Anterior cingulate cortex (tissue), 58 donors: ENCODE measurements at places on chromosomes 1 and 21.

DNA sequence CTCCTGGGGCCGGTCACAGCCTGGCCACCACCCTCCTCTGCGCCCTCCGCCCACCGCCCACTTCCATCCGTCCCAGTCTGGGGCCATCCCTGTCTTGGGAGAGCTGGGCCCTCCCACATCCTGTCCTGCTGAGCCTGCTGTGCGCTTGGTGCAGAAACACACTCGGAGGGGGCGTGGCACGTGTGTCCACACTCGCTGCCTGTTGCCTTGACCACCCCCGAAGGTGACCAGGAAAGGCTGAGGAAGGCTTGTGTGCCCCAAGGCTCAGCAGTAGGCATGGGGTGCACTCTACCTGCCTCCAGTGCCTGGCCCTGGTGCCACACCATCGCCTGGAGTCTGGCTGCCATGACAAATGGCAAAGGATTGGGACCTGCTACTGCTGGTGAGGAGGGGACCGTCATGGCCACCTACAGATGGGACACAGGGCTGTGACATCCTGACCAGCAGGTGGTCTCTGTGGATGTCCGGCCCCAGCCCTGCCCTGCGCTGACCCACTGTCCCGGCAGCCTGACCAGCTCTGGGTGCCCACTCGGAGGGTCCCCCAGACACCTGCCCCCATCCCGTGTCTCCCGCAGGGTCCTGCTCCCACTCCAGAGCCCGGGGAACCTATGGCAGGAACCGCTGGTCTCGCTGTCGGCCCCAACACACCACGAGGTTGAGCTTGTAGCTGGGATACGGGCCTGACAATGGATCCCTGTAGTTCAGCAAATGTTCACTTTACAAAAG is 23.2 kb upstream of the PTTG1IP start:
- DNase-seq: no peak

DNA sequence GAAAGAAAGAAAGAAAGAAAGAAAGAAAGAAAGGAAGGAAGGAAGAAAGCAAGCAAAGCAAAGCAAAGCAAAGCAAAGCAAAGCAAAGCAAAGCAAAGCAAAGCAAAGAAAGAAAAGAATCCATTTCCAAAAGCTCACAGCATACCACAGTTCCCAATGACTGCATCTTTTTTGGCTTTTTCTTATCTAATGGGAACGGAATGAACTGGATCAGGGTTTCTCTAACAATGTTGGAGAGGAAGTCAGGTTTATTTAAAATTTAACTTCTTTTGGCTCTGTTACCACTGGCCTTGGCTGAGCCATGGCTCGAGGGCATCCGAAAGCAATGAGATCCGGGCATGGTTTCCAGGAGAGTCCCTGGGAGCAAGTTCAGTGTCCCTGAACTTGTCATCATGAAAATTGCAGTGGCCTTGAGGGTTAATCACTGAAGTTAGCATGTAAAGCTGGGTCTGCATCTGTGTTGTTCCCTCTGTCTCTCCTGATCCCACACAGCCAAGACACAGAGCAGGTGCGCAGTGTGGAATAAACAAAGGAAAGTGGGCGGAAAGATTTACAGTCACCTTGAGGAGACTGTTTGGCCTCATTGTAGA is 34.6 kb upstream of the CTPS1 start:
- DNase-seq: no peak

DNA sequence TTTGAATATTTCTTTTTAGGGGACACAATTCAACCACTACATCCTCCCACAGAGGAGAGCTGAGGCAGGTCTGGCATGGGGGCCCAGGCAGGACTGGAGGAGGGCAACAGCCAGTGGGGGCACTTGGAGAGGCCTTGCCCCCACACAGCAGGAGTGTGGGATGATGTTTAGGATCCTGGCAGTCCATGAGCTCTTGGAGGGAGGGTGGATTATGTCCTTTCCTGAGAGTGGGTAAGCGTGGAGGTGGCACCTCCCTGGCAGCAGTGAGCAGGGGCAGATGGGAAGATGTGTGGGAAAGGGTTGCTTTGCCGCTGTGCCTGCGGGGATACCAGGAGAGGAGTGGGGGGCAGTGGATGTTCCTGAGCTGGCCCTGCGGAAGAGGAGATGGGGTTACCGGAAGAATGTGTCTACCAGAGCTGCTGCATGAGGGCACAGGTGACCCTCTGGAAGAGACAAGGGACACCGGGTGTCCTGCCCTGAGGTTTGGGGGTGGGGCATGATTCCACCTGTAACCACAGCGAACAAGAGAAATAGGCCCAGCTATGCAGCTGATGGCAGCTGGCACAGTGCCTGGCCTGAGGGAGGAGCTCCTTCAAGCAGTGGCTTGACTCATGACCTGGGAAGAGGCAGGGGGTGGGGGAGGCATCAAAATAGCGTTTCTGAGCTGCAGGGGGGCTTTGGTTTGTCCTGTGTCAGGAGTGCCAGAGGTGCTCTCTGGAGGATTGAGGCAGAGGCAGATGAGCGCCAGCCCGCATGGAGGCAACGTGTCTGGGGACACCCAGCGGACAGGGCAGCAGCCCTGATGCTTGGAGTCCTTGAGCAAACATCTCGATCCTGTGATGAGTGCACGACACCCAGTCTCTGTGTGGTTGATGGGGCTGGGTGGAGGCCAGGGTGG is 123.9 kb upstream of the TMPRSS2 start:
- DNase-seq: no peak

GRCh38 chr21:25515484-25516405 is 91.5 kb downstream of the MRPL39 start:
- no peak for DNase-seq

GRCh38 chr21:42666925-42667324 is 13.5 kb downstream of the PDE9A start:
- DNase-seq: peak; percentile 61

GRCh38 chr1:5616366-5617178 is 375.7 kb downstream of the NPHP4 start:
- DNase-seq: no peak

- no peak for DNase-seq
Observed at GRCh38 chr1:119250299-119250698, 109.8 kb upstream of the WARS2 start.

GRCh38 chr21:37915941-37916309 is 332 bp downstream of the KCNJ6 start:
- no peak for DNase-seq

DNA sequence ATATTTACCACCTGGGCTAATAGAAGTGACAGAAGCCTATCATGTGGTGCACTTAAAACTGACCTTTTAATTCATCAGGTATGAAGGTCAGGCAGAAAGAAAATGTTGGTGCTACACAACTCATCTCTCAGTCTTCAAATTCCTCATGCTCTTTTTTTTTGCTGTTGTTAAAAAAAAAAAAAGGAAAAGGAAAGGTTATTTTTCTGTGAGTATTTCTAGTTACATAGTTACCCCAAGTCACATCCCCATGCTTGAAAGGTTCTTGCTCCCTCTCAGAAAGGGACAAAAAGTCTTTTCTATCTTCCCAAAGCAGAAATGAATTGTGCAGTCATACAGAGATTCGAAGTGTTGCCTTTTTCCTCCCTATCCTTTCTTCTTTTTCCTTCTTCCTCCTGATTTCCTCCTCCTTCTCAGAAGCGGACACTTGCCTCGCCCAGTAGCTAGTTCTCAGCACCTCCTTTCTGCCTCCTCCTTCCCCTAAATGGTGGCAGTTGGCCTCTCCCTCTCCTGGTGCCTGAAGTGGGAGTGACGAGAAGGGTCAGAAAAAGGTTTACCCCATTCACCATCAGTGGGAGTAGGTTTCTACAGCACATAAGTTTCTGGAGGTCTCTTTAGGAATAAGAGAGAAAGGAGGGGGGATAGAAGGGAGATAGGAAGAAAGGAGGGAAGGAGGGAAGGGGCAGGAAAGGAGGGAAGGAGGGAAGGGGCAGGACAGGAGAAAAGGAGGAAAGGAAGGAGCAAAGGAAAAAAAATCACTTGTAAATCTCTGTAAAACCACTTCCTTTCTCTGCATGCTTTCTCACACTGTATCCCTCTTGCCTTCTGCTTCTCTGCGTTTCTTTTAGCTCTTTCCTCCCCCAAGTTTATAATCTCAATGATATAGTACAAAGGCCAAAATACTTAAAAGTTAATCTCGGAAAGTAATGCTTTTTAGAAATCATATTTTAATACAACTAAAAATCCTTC is 20.4 kb upstream of the C1orf105 start:
- DNase-seq: no peak

DNA sequence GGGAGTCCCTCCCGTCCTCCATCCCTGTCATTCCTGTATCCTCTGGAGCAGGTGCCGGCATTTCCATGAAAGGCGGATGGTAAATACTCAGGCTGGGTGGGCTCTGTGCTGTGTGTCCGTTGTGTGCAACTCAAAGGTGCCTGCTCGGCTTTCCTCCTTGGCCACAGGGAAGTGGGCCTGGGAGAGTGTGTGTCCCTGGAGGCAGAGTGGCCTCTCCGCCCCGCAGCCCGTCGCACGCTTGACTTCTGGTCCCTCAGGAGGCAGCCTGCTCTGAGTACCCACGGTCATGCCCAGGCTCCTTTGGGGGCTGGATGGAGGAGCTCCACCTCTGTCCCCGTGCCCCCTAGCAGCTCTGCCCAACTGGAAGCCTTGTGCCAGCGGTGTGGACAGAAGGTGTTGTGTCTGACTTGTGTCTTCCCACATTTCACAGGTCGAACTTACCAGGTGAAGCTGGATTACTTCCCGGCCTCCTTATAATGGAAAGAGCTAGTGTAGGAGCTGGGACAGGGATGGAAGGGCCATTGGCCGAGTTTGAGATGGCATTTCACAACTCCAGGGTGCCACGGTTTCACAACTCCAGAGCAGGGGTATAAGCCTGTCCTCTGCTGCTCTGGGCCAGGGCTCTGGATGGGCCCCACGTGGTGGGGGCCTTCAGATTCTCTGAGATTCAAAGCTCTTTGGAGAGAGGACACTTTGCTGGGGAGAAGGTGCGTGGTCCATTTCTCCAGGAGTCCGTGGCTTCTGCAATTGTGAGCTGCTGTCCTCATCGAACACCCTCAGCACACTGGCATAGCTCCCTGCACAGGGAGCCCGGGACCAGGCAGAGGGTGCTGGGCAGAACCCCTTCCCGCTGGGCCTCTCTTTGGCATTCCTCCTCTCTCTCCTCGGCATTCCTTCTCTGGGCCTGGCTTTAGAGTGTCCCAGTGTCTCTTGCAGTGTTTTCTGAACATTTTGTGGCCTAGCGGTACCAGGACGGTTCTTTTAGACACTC is 152.7 kb upstream of the COL6A1 start:
- DNase-seq: no peak

DNA sequence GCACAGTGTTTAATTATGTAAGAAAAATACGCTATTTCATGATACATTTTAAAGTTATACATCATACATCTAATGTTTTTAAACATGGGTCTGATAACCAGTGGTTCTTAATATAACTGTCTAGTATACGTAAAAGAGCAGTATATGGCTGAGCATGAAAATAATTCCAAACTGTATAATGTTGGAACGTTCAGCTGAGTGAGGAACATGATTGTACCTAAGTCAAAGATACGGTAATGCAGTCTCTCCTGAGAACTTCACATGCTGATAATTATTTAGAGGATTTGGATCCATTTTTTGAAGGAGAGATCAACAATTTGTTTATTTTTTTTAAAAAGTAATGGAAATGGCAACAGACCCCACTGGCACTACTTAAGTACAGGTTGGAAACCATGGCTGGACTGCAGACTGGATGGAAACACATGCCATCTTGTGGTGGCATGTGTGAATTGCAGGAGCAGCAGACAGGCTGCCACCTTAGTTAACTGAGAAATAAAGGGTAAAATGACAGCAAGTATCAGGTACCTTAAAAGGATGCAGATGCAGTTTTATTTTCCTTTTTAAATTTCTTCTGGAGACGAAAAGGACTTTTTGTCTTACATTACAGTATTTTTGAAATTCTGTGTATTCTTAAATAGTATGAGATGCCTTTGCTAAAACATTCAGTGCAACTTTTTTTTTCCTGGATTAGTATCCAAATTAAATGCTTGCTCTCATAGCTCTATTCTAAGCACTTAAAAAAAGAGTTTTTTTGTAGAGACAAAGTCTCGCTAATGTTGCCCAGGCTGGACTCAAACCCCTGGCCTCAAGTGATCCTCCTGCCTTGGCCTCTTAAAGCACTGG is 73.8 kb downstream of the MTR start:
- DNase-seq: no peak

DNA sequence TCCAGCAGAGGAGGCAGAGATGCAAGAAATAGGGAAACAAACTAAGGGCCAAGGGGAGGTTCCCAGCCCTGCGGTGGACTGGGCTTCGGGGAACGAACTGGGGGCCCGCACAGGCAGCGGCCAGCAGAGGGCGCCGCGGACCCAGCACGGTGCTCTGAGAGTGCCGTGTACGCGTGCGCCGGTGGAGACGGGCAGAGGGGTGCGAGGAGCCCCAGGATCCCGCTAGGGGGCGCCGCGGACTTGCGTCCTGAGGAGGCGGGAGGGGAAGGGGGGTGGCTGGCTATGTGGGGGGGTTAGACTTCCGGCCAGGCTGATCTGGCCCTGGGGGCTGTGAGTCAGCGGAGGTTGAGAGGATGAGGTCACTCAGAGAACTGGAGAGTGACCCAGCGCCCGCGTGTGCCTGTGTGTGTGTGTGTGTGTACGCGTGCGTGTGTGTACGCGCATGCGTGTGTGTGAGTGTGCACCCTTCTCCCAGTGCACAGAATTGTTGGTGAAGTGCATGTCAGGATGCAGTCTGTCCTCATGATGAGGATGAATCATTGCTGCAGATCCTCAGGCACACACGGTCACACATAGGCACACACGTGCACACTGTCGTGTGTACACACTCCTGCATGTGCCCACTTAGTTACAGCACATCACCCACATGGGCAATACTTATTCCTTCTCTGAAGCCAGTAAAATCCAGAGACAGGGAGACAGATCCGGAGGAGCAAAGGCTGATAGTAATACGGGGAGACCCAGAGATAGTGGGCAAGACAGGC is 17.0 kb downstream of the NES start:
- DNase-seq: peak; percentile 83

GRCh38 chr1:214848101-214848500 is 234.4 kb upstream of the KCNK2 start:
- DNase-seq: no peak

- no peak for DNase-seq
Observed at GRCh38 chr1:193486671-193487229, 300.3 kb upstream of the B3GALT2 start.

GRCh38 chr1:67723620-67724019 is 38.6 kb downstream of the GADD45A start:
- no peak for DNase-seq

GRCh38 chr1:153470707-153471106 is 10.3 kb upstream of the S100A7 start:
- no peak for DNase-seq
